Gastrocnemius medialis (tissue), 4 donors: ENCODE measurements at places on chromosomes 3 and 15. TPM values are rescaled to one million over a fixed set of nuclear protein-coding genes. Genes with fewer than 3 reads are reported as not detected.
A peak's percentile ranks its signal among the peaks of the same experiment; 100 is the strongest.

Gene C2CD4A
- not detected for total RNA-seq

DNA sequence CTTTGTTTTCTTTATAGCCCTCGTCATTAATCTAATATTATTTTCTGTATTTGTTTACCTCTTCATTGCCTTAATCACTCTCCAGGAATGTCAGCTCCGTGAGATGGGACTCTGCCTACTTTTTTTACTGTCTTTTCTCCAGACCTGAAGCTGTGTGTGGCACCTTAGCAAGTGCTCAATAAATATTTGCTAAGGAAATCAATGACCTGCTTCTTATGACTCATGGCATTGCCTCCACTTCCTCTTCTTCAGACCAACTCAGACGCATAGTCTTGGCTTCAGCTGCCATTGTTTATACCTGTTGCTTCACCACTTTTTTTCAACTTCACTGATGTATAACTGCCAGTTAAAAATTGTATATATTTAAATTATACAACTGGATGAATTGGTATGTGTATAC lies 218.5 kb upstream of the CMC1 start:
- no peak for DNase-seq

GRCh38 chr3:99394831-99395778 lies 243.3 kb upstream of the COL8A1 start:
- no peak for DNase-seq

Gene TMEM108
- total RNA-seq, result 3.3 TPM

- no peak for DNase-seq
These were observed 204.9 kb upstream of the MDFIC2 start for GRCh38 chr3:70517124-70517890.

Gene EIF3J
- 107 TPM for total RNA-seq

Gene LEKR1
- total RNA-seq, result not detected

Gene APBA2
- total RNA-seq, result not detected

- no peak for DNase-seq
These were observed 280.6 kb downstream of the LPP start for GRCh38 chr3:188434594-188434993.

DNA sequence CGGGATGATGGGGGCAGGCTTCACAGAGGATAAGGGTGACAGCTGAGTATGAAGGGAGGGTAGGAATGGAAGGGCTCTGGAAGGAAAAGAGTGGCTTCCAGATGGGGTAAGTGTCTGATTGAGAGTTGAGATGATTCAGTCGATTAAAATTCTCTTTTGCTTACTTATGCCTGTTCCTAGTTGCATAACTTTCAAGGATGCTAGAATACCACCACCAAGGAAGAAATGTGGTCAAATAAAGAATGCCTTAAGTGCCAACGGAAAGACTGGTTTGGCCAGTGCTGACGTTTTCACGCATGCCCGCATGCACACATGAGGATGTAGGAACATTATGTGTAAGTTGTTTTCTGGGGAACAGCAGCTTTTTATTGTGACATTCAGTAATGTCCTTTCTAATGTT lies 263.4 kb upstream of the WNT5A start:
- DNase-seq, result no peak

DNA sequence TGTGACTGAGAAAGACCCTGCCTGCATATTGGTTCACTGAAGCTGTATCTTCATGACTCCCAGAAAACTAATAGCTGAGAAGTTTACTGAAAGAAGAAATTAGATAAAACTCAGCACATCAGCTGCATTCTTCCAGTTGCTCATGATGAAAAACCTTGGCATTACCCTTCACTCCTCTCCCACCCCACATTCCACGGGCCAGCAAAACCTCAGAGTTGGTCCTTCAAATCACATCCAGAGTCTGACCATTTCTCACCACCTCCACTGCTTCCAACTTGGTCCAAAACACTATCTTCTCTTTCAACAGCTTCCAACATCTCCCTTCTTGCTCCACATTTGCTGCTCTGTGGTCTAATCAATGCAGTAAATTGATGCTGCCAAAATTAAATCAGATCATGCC lies 97.1 kb downstream of the CD47 start:
- no peak for DNase-seq

Gene IL1RAP
- total RNA-seq, result 2.7 TPM

Gene RLBP1
- total RNA-seq, result not detected

DNA sequence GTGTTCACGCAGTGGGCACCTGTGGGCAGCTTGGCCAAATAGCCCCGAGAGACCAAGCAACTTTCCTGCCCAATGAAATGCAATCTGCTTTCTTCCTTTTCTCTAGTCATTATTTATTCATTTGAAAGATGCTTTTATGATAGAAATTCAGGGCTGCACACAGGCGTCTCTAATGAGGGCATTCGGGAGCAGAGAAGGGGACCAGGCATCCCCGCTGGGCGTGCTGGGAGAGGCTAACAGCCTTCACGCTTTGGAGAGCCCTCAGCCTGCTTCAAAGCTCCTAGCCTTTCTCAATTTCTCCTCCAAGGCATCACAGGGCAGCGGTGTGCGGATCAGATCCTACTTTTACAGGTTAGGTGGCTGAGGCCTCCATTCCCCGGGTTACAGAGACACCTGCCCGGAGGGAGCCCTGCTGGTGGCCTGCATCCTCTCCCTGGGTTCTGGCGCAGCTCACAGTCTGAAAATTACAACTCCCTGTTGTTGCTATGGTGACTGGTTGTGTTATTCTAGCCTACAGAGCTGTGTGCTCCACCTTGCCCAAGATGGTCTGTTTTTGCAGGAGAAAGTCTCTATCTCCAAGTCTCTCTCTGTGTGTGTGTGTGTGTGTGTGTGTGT lies 21.8 kb upstream of the KLF13 start:
- peak; percentile 6 for DNase-seq

Gene POLQ
- 0.18 TPM for total RNA-seq

DNA sequence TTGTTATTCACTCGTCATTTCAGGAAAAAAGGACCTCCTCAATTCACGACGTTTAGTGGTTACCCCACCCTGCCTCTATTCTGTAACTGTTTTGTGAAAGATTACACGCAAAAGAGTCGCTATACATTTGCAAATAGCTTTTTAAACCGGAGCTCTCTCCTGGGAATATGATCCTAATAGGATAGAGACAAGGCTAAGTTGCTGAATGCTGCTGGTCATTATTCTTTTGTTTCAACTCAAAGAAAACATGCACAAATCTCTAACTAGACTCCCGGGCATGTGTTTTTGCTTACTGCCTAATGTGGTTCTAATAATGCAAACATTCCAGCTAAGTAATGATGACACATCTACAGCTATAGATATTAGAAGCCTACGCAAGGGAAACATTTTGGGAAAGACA lies 214.6 kb upstream of the MDFIC2 start:
- DNase-seq, result no peak

- DNase-seq, result no peak
These were observed 242.2 kb upstream of the AZI2 start for GRCh38 chr3:28590860-28591259.

DNA sequence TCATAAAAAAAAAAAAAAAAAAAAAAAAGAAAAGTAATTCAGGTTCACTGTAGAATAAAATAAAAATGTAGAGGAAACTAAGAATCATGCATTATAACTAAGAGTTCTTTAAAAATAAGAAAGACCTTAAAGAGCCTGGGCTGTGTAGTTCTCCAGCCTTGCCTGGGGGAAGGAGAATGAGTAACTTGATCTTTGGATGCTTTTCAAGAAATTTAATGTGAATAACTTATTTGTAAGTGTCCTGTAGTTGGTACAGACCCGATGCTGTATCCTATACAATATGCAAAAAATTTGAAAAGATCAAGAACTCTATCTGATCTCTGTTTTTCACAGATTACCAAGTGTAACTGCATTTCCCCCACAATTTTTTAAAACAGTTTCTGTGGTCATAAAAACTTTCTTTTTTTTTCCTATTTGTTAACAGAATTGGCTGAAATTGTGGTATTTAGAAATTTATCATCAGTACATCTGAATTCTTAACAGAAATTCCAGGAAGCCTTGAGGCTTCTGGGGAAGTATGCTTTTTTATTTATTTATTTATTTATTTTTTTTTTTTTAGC lies 195.3 kb downstream of the THRB start:
- no peak for DNase-seq

GRCh38 chr3:36362973-36363372 lies 17.3 kb upstream of the STAC start:
- DNase-seq, result no peak

- DNase-seq, result no peak
These were observed 2.3 kb downstream of the SUCNR1 start for GRCh38 chr3:151875759-151876158.

- no peak for DNase-seq
These were observed 55.1 kb downstream of the WDR76 start for GRCh38 chr15:43881944-43882343.

DNA sequence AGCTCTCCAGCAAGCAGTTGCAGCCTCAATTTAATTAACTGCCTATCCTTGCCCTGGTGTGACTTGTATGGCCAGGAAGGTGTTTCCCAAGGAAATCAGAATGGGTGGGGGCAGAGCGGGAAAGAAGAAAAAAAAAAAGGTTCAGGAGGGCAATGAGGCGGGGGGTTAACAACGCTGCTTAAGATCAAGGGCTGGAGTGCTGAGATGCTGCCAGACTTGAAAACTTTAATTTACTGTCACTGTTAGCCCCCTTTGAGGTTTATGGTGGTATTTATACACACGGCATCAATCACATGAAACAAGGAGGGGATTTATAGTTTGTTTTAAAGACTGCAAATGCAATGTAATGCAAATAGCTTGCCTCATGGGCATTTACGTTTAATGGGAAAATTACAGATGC lies 319.4 kb upstream of the NR2F2 start:
- DNase-seq, result no peak

DNA sequence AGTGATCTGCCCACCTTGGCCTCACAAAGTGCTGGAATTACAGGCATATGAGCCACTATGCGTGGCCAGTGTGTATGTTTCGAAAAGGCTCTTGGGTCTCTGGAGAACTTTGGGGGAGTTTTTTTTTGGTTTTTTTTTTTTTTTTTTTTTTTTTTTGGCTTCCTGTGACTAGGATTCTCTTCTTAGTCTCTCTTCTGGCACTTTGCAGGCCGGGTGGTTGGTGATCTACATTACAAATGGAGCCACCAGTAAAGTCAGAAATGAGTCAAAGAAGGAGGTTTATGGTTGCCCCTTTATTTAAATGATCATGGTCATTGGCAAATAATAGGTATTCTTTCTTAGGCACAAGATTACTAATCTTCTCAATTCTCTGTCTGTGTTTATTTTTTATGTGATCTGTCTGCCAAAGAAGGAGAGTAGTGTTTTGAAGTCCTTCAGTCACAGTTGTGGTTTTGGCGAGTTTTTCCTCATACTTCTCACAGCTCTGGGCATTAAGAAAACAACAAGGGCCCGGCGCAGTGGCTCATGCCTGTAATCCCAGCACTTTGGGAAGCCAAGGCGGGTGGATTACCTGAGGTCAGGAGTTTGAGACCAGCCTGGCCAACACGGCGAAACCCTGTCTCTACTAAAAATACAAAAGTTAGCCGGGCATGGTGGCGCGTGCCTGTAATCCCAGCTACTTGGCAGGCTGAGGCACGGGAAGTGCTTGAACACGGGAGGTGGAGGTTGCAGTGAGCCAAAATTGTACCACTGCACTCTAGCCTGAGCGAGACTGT lies 38.3 kb downstream of the PDE8A start:
- DNase-seq, result peak; percentile 46

- DNase-seq, result no peak
These were observed 494.1 kb downstream of the GABRG3 start for GRCh38 chr15:27464941-27465612.

Gene CDHR4
- total RNA-seq, result not detected

DNA sequence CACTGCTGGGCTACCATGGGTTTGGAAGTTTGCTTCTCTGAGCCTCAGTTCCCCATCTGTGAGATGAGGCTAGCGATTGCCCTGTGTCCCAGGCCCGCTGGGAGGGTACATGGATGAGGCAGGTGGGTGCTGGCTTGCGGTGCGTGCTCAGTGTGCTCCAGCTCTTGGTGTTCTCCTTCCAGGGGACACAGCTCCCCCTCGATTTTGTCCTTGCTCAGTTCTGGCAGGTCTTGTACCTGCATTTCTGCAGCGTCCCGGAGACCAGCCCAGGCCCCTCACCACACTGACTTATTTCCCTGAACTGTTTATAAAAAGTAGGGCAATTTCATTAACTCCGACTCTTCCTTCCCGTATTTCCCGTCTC lies 95.4 kb downstream of the TBC1D2B start:
- no peak for DNase-seq

Gene TMEM40
- not detected for total RNA-seq

GRCh38 chr3:171508206-171508605 lies 48.0 kb upstream of the TNIK start:
- DNase-seq, result no peak
